ENCODE measurements at places on chromosomes 3 and 15.
A peak's percentile ranks its signal among the peaks of the same experiment; 100 is the strongest.

DNA sequence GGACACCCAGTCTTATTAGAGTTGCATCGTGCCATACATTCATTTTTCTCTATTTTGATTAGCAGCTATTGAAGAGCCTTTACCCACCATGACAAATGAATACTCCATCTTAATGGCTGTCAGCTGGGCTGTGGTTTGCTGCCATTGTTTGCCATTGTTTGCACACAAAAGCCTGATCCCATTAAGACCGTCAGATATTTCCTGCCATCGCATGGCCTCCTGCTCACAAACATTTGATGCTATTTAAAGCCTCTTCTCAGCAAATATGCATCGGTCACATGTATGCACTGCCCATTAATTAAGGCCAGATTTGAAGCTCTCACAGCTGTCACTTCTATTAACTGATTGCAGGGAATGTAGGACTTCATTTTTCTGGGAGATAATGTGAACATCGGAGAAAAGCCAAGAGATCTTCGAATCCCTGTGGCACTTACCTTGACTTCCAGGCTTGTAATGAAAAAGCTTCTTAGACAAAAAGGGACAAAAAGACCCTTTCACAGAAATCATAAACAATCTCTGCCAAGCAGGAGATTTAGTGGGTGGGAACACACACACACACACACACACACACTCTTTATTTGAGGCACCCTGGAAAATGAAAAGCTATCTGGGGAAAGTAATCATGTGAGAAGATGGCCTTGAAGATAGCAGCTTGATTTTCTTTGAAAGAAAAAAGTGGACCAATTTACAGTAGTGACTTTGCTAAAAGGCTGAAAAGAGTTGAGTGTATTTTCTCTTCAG is 175.4 kb upstream of the NR2E3 start:
- no peak for DNase-seq

DNA sequence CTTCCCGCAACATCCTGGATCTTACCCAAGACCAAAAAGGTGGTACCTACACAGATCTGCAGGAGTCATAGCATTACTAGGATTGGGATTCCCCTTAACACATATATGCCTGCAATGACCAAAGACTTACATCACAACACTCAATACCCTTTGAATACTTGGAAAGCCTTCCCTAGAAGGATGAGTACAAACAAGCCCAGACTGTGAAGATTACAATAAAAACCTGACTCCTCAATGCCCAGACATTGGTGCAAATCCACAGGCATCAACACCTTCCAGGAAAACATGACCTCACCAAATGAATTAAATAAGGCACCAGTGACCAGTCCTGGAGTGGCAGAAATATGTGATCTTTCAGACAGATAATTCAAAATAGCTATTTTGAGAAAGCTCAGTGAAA is 326.8 kb downstream of the TBL1XR1 start:
- no peak for DNase-seq

DNA sequence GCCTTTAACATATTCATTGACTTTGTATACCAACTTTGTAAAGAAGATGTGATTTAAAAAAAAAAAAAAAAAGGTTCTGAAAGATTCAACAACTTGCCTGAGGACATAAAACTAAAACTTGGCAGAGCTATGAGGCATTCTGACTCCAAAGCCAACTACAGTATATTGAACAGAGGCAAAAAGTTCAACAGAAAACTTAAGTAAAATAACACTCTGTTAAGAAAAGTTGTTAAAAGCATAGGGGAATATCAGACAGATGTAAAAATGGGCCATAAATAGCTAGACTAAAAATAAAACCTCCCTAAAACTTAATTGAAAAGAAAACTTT is 23.4 kb downstream of the GOLIM4 start:
- no peak for DNase-seq

- DNase-seq, result no peak
Measured at GRCh38 chr15:94709319-94709718, 478.0 kb downstream of the MCTP2 start.

DNA sequence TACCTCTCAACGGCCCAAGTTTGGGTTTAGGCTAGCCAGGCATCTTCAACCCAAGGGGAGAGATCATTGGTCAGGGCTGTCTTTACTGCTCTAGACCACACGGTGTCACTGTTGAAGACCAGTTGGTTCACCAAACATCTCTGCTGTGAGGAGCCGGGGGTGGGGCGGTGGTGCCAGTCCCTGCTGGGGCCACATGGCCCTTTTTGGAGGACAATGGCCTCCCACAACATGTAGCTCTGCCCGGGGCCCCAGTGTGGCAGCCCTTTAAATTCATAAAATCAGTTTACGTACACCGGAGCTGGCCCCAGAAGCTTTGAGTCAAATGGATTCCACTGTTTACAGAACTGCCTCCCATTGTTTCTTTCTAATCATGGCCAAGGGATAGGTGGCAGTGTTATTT is 19.1 kb upstream of the TM4SF18 start:
- no peak for DNase-seq

GRCh38 chr3:72247645-72248388 is 462.9 kb upstream of the PROK2 start:
- DNase-seq, result no peak

- no peak for DNase-seq
Measured at GRCh38 chr3:159791336-159791735, 197.3 kb upstream of the IL12A start.

DNA sequence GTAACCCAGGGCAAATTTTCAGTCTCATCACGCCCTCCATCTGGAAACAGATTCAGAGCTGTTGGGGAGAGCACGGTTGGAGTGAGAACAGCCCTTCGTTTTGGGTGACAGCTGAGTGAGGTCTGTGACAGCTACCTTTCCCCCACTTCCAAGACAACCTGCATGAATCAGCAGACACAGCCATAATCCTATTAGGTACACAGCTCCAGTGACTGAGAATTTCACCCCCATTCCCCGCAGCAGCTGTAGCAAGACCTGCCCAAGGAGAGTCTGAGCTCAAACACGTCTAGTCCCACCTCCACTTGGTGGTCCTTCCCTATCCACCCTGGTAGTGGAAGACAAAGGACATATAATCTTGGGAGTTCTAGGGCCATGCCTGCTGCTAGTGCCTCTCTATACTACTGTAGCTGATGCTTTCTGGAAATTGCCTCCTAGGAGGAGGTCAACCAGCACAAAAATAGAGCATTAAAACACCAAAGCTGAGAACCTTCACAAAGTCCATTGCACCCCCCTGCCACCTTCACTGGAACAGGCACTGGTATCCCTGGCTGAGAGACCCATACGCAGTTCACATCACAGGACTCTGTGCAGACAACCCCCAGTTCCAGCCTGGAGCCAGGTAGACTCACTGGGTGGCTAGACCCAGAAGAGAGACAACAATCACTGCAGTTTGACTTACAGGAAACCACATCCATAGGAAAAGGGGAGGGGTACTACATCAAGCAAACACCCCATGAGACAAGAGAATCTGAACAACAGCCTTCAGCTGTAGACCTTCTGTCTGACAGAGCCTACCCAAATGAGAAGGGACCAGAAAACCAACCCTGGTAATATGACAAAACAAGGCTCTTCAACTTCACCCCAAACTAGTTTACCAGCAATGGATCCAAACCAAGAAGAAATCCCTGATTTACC is 448.6 kb upstream of the CBLB start:
- DNase-seq, result no peak

GRCh38 chr15:81297603-81298575 is 26.1 kb downstream of the STARD5 start:
- DNase-seq, result no peak

DNA sequence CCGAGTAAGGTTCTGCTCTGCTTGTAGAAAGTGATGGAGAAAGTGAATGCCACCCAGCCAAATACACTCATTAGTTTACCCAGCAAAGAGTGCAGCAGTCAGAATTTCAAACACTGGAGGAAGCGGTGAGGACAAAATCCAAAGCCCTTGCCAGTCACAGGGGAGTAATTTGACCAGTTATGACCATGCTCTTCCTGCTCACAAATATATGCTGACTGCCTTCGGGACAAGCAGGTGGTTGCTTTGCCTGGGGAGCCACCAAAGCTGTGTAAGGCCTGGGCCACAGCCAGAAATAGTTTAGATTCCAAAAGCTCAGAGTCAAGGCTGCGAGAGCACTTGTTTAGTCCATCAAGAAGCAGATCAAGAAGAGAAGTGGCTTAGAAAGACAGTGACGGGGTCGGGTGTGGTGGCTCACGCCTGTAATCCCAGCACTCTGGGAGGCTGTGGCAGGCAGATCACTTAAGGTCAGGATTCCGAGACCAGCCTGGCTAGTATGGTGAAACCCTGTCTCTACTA is 51.0 kb upstream of the ATP13A3 start:
- no peak for DNase-seq

DNA sequence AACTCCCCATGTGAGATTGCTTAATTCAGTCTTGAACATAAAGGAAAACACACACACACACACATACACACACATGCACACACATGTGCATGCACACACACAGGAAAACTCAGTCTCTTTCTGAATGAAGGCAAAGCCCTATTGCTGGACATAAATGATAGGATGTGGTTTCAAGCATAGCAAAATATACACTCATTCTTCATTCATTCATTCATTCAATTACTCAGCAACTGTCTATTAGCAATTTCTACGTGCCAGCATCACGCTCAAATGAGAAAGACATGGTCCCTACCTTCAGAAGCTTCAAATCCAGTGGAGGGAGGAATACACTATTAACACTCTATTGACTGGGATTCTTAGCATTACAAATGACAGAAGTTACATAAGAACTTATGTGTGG is 41.8 kb upstream of the UBE2E2 start:
- no peak for DNase-seq

DNA sequence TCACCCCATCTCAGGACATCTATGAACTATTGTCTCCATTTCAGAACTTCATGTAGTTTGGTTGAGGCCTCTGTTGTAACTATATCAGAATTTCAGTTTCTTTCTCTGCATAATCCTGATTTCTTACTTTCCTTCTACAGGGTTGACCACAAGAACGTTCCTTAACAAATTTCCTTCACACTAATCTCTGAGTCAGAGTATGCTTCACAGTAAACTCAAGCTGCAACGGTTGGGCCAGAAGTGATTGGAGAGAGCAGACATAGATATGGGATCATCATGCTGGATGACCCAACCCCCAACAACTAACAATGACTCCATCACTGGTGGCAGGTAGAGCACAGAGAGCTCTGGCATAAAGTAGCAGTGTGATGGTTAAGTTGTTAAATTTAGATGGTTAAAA is 128.8 kb upstream of the OSTN start:
- DNase-seq, result peak; percentile 71

- no peak for DNase-seq
Measured at GRCh38 chr3:74465715-74466410, 148.6 kb downstream of the CNTN3 start.
